Cerebellar nuclear complex (tissue), 1 donor: ENCODE measurements at places on chromosomes 1 and 21.

DNA sequence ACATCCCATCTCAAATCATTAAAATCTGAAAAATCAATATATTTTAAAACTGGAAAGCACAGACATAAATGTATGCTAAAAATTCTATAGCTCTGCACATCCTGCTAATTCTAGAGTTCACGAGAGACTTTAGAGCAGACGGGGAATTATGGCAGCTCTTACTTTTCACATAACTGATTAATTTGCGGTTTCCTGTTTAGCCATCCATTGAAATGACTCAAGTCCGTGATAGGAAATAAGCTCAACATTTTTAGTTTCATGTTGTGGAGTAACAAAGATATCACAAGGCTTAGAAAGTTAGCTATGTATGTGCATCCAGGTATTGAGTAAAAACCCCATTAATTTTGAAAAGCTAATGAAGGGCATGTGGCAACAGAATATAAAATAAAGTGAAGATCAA, 123.2 kb downstream of the SMYD2 start:
- DNase-seq: no peak

- no peak for DNase-seq
Observed at GRCh38 chr1:235858766-235859165, 7.9 kb downstream of the LYST start.

DNA sequence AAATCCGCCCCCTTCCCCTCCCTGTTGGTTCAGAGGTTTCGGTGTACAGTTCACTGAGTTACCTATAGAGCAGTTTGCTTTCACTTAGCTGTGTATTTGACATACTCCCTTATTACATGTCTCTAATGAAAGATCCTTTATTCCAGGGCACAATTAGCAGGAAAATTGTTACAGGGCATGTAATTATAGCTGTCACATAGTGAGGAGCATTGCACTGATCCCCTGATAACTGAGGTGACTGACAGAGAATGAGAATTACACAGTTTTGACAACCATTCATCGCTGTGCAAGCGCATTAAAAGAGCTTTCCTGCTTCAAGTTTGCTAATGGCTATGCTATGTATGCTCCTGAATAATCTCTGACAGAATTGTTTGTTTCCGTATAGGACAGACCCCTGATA, 26.9 kb downstream of the DAP3 start:
- no peak for DNase-seq

- DNase-seq: no peak
Observed at GRCh38 chr1:27074175-27074780, 61.6 kb upstream of the TENT5B start.

GRCh38 chr1:10834770-10835412, 38.4 kb upstream of the CASZ1 start:
- no peak for DNase-seq

DNA sequence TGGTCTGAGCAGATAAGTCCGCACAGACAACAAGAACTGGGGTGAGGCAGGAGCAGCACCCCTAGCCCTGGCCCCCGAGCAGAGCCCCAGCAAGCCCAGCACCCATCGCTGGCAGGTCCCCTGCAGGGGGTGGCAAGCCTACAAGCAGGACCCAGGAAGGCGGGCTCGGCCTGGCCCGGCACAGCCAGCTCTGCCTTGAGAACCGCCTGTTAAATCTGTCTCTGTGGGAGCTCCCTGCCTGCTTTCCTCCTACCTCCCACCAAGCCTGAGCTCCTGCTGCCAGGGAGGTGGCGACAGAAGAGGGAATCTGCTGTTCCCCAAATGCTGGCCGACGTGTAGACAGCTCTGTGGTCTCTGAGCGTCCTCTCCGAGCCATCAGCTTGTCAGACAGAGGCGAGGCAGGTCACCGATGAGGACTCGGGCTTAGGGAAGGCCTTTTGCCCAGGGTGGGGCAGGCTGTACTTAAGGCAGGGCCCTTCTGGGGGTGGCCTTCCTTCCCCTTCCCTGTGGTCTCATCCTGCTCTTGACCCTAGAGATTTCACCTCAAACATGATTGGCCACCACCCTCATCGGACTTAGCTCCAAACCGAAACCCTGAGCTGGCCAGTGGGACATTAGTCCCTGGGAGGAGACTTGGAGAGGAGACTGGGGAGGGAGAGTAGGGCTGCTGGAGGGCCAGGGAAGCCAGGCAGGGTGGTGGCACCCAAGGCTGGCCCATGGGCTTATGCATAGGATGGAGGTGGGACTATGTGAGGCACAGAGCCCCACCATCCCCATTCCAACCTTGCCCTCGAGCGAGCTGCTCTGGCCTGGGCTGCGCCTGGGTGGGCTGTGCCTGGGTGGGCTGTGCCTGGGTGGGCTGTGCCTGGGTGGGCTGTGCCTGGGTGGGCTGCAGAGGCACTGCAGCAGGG, 7.7 kb downstream of the SELENON start:
- no peak for DNase-seq

- DNase-seq: no peak
Observed at GRCh38 chr1:62967031-62967430, 183.1 kb downstream of the ATG4C start.

GRCh38 chr21:34360488-34361241, 3.1 kb upstream of the KCNE2 start:
- no peak for DNase-seq

GRCh38 chr21:42187976-42188653, 30.8 kb upstream of the ABCG1 start:
- no peak for DNase-seq

- no peak for DNase-seq
Observed at GRCh38 chr1:1364266-1364665, 5.9 kb upstream of the MXRA8 start.

GRCh38 chr1:226443439-226443838, 35.5 kb upstream of the PARP1 start:
- DNase-seq: no peak

GRCh38 chr1:160726498-160727315, 12.3 kb upstream of the SLAMF7 start:
- no peak for DNase-seq

- no peak for DNase-seq
Observed at GRCh38 chr1:3257788-3258187, 188.8 kb downstream of the PRDM16 start.

GRCh38 chr1:203649999-203650836, 23.6 kb downstream of the ATP2B4 start:
- no peak for DNase-seq

DNA sequence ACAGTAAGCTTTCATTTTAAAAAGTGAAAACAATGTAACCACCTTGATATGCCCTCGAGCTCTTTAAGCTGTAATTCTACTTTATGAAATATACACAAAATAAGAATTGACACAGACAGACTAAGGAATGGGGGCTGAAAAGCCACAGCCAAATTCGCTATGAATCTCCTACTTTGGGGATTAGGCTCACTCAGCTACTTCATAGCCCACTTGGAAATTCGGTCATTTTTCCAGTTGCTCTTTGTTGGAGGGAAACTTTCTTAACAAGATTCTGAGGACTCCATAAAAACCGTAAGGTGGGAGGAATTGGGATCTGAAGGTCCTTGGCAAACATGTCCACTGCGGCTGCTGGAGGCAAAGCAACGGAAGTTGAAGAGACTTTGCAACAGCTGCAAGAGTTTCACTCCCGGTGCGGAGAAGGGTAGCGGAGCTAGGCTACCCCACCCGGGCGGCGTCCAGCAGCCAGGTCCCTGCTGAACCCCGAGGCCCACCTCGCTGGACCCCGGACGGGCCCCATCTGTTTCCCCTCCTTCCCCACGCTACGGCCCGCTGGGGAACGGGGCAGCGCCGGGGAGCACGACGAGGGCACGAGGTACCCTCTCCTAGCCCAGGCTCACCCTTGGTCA, 634 bp downstream of the MYCBP start:
- DNase-seq: no peak

GRCh38 chr1:23057301-23057700, 38.0 kb downstream of the KDM1A start:
- DNase-seq: no peak

DNA sequence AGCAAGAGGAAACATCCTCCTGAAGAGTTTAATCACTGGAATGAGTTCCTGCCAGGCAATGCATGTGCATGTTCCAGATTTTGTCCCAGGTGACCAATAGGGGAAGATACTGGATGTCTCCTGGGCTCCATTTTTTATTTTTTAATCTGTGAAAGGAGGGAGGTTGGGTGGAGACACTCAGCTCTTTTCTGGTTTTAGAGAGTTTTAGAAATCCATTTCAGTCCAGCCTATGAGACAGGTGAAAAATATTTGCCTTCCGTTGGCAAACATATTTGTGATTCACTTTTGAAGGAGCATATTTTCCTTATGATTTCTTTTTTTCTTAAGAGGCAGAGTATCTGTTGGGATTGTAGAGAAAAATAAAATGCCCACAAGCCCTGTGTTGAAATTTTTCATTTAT, 70.7 kb downstream of the ABCA4 start:
- DNase-seq: no peak

DNA sequence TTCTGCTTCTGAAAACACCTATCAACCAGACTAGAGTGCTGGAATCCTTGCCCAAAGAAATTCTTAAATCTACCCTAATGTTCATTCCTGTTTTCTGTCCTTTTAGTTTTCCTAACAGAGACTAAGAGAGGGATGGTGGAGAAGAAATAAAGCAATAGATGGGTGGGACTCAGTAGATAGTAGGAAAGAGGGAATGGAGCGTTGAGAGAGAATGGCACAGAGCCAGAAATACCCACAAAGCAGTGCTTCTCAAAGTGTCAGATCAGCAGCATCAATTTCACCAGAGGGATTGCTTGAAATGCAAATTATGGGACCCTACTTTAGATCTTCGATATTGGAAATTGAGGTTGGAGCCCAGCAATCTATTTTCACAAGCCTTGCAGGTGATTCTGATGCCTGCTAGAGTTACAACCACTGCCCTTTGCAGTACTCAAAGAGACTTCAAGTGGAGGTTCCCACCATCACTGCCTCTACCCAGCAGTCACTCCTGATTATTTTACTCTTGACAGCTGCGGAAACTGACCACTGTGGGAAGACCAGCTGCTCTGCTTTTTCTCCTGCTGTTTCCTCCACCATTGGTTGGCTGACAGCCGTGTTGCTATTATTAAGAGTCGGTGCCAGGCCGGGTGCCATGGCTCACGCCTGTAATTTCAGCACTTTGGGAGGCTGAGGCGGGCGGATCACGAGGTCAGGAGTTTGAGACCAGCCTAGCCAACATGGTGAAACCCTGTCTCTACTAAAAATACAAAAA, 11.4 kb upstream of the PRPF3 start:
- no peak for DNase-seq

DNA sequence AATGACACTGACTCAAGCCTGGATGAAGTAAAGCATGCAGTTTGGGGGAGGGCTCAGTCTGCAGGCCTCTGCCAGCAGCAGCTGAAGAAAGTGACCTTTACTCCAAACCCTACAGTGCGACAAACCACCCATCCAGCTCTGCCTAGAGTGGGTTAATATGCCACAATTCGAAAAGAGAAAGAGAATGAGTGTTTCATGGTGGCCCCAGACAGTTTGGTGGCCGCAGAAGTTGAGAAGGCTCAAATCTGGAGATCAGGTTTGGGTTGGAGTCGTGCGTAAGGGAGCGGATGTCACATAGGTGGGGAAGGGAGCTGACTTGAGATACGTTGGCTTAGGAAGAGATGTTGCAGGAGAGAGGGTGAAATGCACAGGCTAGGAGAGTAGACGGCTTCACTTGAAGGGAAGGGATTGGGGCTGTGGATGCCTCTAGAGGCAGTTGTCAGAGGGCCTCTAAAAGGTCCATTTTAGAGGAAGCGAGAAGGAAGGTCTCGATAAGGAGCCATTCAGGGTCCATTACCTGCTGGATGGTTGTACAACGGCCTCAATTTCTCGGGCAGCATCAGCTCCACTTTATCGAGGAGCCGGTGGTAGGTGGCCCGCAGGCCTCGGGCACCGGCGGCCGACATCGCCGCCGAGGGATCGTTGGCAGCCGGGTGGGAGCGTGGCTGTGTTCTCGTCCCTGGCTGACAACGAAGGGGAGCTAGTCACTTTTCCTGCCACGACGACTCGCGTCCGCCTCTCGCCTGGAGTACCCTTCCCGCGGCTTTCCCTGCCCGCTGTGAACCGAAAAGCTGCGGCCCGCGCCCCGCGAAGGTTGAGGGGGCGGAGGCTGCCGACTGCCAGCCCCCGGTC, 1.0 kb upstream of the DCAF6 start:
- no peak for DNase-seq

DNA sequence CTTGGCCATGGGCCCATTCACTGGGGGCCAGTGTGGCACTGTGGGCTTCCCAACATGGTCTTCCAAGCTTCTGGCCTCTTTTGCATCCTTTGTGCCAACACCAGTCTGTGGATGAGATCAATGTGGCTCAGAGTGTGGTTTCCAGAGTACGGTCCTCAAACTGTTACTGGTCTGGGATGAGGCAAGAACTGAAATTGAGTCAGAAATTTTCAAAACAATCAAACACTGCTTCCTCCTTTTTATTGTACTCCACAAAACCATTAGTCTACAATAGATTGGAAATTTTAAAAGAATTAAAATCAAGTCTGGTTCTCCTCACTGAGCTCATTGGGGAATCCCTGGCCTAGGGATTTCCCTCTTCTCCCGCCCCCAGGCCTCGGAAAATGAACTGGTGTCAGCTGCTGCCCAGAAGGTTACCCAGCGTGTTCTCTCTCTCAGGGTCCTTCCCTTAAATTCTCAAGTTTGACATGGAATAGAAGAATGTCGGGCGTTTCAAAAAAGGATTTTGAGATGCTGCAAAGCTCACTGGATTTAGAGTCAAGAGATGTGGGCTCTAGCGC, 222.0 kb downstream of the SDCCAG8 start:
- no peak for DNase-seq

DNA sequence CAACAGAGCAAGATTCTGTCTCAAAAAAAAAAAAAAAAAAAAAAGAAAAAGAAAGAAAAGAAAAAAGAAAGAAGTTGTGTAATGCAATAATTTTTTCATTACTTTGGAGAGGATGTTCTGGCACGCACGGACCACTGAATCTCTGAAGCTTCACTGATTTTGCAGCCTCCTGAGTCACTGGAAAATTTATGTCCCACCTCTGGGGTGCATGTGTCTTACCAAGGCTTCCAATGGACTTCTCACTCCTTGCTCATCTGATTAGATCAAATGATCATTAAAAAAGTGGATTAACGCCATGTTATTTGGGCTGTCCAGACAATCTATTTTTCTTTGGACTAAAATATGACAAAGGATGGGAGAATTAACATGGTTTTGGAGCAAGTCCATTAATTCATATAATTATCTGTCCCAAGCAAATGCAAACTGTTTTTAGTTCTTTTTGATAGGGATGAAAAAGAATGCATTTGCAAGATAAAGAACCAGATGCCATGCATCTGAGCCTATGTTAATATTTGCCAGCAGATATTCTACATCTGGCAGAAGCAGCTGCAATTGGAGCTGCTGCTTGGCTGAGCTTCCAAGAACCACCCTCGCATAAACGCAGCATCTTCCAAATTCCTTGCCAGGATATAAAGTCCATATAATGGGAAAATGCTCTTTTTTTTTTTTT, 10.1 kb upstream of the MAP1LC3C start:
- no peak for DNase-seq

DNA sequence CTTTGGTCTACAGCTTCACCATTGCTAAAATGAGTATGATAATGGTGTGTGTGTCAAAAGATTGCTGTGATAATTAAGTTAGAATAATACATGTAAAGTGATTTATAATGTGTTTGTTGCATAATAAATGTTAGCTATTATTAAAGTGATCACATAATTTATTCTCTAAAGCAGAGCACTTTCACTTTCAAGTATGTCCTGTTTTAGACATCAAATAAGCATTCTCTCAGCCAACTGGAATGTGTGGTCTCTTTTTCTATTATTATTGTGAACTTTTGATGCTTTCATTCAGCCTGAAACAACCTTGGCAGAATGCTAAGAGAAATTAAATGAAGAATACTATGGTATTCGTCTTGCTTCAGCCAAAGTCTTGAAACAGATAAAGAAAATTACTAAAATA, 102.8 kb upstream of the COL11A1 start:
- no peak for DNase-seq

GRCh38 chr1:9506901-9507300, 32.4 kb upstream of the SLC25A33 start:
- no peak for DNase-seq
